ENCODE measurements at places on chromosomes 1 and 21. TPM values are rescaled to one million over a fixed set of nuclear protein-coding genes. Genes with fewer than 3 reads are reported as not detected.

The COL6A2 gene
- total RNA-seq: 3.3 TPM

The NEGR1 gene
- not detected for total RNA-seq

GRCh38 chr1:76674689-76675210 lies 192.5 kb upstream of the ST6GALNAC5 start:
- no peak for DNase-seq

GRCh38 chr21:44351535-44352252 lies 1.7 kb upstream of the TRPM2 start:
- no peak for DNase-seq

DNA sequence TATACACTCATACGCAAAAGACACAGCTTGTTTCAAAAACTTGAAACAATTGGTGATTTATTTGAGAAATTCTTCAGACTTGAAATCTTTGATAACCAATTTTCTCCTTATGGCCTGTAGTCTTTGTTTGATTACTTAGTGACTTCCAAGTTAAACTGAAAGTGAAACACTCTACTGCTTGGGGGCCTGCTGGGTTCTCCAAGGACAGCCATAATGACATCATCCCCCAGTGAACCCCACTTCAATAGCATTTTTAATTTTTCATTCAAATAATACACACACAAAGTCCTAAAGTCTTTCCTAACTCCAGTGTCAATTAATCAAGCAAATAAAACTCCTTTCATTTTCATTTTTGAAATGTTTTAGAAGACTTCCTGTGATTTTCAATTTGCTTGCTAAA lies 59.2 kb downstream of the KRTAP19-8 start:
- DNase-seq: peak; percentile 5

DNA sequence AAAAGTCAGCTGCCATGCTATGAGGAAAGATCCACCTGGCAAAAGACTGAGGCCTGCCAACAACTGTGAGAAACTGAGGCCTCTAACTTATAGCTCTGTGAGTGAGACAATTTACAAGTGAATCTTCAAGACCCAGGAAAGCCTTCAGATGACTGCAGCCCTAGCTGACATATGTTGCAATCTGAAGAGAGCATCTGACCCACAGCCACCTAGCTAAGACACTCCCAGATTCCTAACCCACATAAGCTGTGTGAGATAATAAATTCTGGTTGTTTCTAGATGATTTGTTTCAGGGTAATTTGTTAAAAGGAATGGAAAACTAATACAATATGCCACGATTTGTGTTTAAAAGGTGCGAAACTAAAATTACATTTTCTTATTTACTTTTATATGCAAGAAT lies 55.1 kb downstream of the HFM1 start:
- DNase-seq: no peak

DNA sequence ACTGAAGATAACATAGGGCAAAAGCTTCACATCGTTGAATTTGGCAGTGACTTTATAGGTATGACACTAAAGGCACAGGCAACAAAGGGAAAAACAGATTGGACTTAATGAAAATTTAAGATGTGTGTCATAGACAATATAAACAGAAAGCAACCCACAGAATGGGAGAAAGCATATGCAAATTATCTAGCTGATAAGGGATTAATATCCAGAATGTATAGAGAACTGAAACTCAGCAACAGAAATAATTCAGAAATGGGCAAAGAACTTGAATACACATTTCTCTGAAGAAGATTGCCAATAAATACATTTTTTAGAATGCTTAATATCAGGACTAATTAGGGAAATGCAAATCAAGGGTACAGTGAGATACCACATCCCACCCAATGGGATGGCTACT lies 55.2 kb upstream of the ANGPTL1 start:
- no peak for DNase-seq

DNA sequence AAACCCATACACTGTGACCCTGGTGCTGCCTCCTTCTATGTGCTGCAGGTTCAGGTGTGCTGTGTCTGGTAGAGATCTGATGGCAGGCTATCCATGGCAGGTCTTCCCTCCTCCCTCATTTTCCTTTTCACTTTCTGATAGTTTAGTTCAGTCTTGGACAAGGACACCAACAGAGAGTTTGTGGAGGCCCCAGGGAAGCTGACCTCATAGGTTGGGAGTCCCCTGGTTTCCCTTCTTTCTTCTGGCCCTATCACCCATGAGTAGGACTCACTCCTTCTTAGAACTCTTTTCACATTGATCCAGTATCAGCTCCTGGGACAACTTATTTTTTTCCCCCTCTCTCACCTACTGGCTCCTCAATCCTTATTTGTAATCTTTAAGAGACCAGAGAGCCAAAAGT lies 8.3 kb downstream of the GRHL3 start:
- no peak for DNase-seq

DNA sequence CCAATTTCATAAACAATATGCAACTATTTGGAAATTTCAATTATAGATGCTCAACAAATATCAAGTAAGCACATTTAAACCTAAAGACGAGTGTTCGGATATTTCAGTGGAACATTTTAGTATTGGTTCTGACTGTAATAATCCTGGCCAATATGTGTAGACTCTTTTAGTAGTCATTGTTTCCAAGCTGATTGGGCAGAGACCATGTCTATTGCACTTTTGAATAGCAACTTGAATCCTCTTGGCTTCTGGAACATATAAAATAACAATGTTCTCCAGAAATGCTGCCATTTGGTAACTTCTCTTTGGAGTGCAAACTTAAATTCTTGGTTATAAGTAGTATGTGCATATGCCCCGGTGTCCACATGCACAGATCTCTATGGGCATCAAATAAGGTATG lies 205.5 kb upstream of the C1orf105 start:
- no peak for DNase-seq

The TRABD2B gene
- not detected for total RNA-seq

GRCh38 chr1:109625601-109626560 lies 6.2 kb downstream of the AMPD2 start:
- no peak for DNase-seq

DNA sequence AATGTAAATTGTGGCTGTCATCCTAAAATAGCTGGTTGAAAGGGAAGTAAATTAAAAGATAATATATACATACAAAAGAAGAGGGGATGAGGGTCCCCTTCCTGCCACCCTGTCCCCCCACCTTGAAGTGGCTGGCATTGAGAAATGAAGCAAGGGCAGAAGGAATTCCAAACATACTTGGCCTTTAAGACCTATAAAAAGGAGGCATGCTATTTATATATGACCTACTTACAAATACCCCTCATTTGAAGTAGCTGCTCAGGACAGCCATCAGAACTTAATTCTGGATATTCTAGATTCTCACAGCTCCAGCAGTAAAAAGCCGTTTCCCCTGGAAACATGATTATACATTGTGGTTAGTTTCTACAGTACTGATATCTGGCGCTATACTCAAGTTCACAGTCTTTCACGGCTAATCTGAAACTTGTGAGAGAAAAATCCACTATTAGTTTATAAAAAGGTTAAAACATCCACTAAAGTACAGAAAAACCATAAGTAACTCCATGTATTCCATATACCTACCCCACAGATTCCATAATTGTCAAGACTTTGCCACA lies 9.6 kb upstream of the MAP10 start:
- DNase-seq: no peak

DNA sequence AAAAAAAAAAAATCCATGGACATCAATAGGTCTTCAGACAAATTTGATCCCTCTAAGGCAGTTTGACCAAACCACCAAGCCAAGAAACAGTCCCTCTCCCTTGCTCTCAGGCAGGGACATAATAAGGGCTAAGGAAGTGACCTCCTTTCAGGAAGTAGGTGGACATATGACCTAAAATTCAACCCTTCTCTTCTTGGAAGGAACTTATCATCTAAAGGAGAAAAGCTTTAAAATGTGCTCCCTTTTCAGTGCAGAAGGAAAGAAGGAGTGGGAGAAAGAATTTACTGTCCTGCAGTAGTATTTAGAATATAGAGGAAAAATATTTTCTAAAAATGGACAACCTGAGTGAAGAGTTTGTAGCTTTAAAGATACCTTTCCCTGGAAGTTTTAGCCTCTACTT lies 118.1 kb downstream of the DTL start:
- no peak for DNase-seq

- DNase-seq: no peak
These were observed 86.8 kb downstream of the TGFBR3 start for GRCh38 chr1:91799159-91799558.

GRCh38 chr21:36069713-36070583 lies at the start of gene CBR1:
TSS of gene CBR1 (plus strand) at chr21:36070024. CDS start at chr21:36070116, 92 bp downstream.
- DNase-seq: peak; percentile 94

DNA sequence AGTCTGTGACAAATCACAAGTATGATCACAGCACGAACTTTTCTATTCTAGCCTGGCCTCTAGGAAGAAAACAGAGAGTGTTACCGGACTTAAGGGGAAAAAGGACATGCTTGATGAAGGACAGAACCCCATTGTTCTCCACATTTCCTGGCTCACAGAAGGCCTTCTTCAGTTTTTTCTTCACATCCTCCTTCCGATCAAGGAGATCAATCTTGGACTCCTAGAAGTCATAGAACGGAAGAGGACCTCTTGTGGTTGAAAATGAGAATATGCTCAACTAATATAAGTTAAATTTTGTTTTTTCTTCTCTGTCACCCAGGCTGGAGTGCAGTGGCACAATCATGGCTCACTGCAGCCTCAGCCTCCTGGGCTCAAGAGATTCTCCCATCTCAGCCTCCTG lies 30.3 kb downstream of the YARS1 start:
- no peak for DNase-seq

DNA sequence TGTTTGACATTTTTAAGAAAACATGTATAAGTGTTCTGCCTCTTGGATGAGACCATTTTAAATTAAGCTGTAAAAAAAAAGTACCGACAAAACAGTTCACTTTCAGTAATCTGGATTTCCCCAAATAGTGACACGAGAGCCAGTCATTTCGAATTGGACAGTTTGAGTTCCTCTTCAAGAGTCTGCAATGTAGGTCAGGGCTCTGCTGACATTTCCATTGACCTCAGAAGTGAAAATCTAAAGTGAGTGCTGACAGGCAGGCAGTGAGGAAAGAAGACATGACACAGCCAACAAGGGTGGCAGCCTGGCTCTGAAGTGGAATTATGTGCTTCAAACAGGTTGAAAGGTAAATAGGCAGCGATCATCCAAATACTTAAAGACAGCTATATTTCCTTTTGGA lies at the start of gene IL23R:
Gene IL23R, plus strand, starts transcription at position 259 of the 400 bp plus-strand sequence. CDS start 1,667 bp downstream, outside the sequence.
- DNase-seq: peak; percentile 71

The CFHR2 gene
- total RNA-seq: not detected

- no peak for DNase-seq
These were observed 10.1 kb downstream of the JMJD4 start for GRCh38 chr1:227725046-227725445.

GRCh38 chr1:205917466-205918238 lies 25.6 kb downstream of the SLC26A9 start:
- no peak for DNase-seq

- DNase-seq: peak; percentile 48
These were observed 917 bp downstream of the KIAA0040 start for GRCh38 chr1:175191659-175192058.

DNA sequence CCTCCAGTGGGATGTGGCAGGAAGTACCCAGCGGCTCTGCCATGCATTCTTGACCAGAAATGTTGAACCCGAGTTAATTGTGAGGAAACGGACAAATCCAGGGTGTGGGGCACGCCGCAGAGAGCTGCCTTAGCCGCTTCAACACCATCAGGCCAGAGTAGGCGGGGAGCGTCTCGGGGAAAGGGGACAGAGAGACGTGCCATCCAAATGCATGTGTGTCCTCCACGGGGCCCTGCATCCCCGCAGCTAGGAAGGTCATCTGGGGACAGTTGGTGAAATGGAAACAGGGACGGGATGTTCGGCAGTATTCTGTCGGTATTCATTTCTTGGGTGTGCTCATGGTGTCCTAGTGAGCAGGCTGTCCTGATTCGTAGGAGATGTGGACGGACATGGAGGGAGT lies 59.1 kb upstream of the TRAPPC10 start:
- DNase-seq: no peak

DNA sequence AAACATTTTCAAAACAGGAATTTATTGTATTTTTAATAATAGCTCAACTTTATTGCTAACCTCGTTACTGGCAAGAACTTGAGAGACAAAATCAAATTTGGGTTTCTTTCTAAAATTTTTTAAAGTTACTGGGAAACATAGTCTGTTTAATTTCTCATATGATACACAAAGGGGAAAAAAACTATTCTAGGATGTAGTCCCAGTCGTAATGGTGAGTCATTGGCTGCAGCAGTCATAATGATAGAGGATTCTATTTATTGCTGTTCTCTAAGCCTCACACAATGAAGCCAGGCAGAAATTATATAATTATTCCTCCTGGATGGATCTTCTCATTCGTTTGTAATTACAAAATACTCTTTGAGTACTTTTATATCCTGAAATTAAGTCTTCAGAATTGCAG lies 326.5 kb upstream of the SGIP1 start:
- no peak for DNase-seq

DNA sequence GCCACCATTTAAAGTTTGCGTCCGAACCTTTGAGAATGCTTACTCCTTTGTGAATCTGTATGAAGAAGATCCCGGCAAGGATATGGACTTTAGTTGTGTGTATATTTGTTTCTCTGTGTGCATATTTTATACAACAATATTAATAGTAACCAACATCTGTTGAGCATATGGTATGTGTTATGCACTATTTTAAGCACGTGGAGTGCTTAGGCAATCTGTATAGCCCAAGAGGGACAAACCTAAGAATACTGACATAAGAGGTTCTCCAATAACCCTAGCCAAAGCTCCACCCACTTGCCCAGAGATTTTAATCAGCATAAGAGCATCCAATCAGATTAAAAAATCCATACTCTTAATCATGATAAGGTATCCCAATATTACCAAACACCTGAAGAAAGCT lies 92.7 kb downstream of the MAB21L3 start:
- DNase-seq: no peak

GRCh38 chr21:44789880-44790279 lies 11.7 kb downstream of the UBE2G2 start:
- DNase-seq: no peak

DNA sequence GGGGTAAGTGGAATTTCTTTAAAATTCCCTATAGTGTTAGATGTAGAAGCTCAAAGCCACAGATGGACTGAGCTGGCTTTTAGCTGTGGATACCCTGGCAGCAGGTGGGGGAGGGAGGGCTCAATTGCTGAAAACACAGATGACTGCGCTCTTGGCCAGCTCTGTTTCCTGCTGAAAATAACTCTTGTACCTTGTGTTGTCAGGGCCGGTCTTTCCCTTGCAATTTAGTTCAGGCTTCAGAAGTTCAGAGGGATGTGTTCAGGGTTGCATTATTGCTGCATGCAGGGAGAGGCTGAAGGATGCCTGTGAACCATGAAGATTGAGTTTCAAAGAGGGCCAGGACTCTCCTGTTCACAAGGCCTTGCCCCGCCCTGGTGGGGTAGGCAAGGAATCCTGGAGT lies 58.1 kb upstream of the GCLM start:
- DNase-seq: no peak

The PROX1 gene
- 0.09 TPM for total RNA-seq

GRCh38 chr1:45492691-45493090 lies 1.7 kb upstream of the TESK2 start:
- DNase-seq: no peak

GRCh38 chr1:233657466-233657865 lies 43.6 kb downstream of the KCNK1 start:
- no peak for DNase-seq

DNA sequence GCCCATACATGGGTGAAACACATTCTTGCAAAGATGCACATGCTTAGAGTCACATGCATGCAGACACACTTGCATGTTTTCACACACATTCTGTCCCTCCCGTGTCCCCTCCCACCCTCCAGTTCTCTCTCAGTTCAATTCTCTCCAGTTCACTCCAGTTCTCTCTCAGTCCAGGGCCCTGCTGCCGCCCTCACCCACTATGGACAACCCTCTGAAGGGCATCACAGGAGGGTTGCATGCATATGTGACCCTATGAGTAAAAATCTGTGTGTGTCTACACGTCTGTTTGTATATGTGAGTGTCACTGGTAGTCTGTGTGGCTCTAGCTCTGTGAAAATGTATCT lies 21.8 kb upstream of the ADGRB2 start:
- no peak for DNase-seq

The DNAJC28 gene
- total RNA-seq: 0.37 TPM
